NCI-H187 (cell line): ENCODE measurements at places on chromosomes 5 and 9.

DNA sequence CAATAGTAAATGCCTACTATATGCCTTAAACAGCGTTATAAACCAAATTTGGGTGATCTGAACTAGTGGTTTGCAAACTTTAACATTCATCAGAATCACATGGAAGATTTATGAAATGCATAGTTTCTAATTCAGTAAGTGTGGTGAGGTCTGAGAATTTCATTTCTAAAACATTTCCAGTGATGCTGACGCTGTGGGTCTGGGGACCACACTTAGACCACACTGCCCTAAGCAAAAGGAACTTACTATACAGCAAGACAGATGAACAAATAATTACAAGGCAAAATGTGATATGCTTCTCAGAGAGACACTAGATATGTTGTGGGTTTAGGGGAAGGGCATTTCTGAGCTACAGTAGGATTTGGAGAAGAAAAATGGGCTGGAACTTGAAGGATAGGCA lies 72.6 kb downstream of the OXCT1 start:
- DNase-seq = no peak

DNA sequence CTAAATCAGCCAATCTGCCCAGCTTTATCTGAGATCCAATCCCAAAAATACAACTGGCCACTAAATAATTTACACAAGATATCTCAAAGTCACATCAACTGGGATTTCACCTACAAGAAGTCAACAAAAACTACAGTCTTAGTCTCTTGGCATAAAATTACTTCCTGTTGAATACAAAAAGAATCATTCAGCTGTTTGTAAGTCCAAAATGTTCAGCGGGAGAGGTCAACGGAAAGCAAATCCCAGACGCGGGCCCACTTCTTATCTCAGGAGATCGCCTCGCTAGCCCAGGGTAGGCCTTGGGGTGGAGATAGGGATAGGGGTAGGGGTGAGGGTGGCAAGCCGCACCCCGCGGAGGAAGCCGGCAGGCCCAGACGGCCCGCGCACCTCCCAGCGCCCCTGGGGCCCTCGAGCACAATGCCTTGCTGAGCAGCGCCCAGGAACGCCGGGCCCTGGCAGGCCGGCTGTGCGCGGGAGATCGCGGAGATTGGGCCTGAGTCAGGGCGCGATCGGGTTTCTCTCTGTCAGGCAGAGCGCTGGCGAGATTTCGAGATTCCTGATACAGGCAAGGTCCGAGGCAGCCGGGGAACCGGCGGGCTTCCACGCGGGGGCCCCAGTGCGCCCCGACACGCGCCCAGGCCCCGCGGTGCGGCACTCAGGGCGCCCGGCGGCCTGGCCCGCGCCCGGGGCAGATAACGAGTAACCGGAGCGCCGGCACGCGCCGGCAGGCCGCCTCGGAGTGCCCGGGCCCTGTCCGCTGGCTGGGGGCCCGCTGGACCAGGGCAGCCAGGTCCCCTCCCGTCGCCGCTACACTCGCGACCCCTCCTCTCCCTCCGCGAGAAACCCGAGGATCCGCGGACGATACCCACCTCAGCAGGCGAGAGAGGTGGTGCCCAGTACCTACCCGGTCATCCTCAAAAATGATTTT lies 601 bp downstream of the HINT1 start:
- DNase-seq = no peak

DNA sequence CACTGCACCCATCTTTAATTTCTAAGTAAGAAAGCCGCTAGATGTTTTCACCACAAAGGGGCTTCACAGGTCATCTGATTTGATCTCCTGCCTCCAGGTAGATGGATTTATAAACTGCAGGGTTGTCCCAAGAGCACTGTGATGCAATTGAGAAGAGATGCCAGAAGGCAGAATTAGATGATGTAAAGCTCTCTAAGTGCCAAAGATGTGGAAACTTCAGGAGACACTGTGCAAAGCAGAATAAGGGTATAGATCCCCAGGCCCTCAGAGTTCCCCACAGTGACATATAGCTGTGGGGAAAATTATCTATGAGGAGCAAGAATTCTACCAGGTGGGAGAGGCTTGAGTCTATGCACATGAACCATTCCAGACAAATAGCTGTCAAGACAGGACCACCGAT lies 90.5 kb downstream of the FSTL4 start:
- no peak for DNase-seq

DNA sequence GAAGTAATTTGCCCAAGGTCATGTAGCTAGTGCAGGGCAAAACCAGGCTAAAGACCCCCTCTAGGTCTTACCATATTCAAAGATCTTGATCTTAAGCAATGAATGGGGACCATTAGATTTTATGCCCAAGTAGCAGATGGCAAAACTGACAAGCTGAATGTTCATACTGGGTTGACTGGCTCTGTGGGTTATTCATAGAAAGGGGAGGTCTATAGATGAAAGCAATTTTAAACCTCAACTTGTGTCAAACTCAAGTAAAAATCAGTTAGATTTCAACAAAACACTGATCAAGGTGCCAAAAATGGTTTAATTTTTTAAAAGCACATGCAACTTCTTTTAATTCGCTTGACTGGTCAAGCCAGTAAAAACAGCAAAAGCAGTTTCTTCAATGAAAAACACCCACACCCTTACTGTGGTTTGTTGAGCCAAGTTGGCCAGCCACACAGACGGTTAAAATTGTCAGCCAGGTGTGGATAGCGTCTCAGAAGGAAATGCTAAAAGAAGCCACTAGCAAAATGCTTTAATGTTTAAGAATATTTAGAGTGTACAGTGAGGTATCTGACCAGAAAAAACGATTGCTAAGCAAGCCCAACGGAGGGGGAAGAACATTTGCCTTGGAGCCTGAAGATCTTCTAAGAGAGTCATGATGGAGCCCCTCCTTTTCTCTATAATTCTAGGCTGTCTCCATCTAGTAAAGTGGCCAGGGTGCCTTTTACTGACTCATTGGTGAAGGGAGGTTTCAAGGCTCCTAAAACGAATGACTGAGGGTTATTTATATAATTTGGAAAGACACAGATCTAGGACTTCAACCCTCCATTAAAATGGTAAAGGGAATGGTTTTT lies 539.6 kb upstream of the CLINT1 start:
- no peak for DNase-seq

DNA sequence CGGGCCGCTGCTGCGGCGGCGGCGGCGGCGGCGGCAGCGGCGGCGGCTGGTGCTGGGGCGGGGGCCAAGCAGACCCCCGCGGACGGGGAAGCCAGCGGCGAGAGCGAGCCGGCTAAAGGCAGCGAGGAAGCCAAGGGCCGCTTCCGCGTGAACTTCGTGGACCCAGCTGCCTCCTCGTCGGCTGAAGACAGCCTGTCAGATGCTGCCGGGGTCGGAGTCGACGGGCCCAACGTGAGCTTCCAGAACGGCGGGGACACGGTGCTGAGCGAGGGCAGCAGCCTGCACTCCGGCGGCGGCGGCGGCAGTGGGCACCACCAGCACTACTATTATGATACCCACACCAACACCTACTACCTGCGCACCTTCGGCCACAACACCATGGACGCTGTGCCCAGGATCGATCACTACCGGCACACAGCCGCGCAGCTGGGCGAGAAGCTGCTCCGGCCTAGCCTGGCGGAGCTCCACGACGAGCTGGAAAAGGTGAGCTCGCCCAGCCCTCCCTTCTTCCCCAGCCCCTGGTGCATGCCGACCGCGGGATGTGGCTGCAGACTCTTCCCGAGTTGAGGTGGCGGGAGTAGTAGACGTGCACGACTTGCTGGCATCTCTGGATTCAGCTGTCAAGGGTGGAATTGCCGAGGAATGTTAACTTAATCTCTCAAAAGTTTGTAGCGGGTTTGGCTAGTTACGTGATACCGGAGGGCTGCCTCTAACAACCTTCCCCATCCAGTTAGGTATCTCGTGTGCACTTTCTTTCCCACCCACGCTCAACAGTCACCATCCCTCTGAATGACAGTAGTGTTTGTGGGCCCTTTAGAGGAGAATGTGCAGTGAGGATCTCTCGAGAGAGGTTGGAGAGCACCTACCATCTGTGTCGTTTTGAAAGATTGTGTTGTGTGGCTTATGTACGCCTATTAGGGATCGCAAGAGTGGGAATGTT lies 932 bp downstream of the SLC12A2 start:
- no peak for DNase-seq

- DNase-seq = no peak
These were observed 356.5 kb downstream of the CTNND2 start for GRCh38 chr5:11547730-11548129.

GRCh38 chr5:176784218-176785165 lies 25.9 kb upstream of the UNC5A start:
- DNase-seq = no peak

GRCh38 chr5:129367883-129368282 lies 92.2 kb upstream of the ADAMTS19 start:
- DNase-seq = no peak

DNA sequence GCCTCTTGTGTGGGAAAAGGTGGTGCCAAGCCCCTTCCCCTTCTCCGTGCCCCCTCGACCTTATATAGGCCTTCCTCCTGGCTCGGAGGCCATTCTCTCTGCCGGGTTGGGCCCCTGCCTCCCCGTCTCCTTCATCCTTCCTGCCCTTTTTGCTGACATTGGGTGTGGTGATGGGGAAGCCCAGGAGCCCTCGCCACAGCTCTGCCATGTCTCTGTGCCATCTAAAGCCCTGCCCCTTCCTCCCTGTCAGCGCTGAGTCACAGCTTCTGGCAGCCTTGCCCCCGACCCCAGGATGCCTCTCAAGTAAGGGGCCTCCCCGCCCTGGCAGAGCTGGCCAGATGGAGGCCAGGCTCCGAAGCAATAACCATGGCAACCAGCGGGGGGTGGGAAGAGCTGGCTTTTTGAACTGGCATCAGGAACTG lies 30.4 kb downstream of the JADE2 start:
- DNase-seq = no peak

GRCh38 chr5:107624235-107624634 lies 46.5 kb downstream of the EFNA5 start:
- DNase-seq = no peak

GRCh38 chr9:93234600-93234999 lies 50.7 kb downstream of the WNK2 start:
- DNase-seq = no peak

- DNase-seq = no peak
These were observed 36.0 kb upstream of the BARHL1 start for GRCh38 chr9:132546148-132547051.

GRCh38 chr9:132602207-132602606 lies 19.8 kb downstream of the BARHL1 start:
- no peak for DNase-seq

DNA sequence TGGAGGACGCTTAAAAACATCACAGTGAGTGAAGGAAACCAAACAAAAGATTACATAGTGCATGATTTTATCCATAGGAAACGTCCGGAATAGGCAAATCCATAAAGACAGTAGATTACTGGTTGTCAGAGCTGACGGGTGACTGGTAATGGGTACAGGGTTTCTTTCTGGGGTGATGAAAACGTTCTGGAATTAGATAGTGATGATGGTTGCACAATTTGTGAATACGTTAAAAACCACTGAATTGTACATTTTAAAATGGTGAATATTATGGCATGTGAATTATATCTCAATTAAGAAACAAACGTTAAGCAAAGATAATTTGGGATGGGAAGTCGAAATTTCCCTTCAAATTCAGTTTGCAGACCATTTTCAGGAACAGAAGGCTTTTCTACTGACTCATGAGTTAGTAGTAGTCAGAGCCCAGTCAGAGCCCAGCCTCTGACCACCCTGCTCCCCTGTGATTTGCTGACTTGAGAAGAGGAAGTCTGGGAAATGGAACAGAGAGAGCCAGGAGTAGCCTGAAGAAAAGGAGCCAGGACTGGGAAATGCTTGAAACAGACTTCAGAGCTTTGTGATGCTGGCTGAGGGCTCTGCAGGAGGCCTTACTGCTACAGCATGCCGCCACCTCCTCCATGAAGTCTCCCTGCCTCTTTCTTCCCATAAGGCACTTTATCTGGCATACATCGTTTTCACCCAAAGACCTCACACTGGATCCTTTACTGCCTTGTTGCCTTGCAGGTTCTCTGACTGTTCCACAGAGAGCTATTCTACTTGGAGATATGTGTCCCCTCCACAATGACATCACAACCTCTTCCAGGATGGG lies 46.4 kb upstream of the CTNNA1 start:
- no peak for DNase-seq

DNA sequence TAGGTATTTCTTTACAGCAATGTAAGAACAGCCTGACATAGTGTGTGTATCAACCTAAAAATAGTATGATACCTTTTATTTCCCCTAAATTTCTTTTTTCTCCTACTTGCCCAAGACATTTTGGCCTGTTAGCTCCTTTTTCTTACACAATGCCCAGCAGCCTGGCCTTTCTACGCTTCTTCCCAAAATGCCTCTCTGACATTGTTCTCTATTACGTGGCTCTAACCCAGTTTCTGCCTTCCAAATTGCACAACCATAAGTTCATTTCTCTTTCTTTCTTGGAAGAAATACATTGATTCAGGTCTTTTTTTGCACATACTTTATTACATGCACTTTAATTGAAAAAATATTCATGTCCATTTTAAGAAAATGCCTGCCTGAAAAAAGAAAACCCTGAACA lies 408.2 kb downstream of the PRR16 start:
- DNase-seq = no peak

DNA sequence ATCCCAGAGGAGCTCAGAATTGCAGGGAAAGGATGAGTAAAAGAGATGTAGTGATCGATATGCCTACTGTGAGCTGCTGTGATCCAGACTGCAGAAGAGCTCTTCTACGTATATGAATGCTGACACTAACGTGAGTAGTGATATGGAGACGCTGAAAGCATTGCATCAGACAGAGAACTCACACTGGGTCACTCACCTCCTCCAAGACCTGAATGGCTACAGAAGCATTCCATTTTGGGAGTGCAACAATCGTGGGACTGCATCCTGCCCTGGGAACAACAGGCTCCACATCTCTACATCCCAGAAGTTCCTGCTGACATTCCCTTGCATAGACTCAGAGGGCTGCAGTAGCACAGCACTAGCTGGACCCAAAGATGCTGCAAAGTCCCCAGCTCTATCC lies 755.9 kb upstream of the MEF2C start:
- no peak for DNase-seq

DNA sequence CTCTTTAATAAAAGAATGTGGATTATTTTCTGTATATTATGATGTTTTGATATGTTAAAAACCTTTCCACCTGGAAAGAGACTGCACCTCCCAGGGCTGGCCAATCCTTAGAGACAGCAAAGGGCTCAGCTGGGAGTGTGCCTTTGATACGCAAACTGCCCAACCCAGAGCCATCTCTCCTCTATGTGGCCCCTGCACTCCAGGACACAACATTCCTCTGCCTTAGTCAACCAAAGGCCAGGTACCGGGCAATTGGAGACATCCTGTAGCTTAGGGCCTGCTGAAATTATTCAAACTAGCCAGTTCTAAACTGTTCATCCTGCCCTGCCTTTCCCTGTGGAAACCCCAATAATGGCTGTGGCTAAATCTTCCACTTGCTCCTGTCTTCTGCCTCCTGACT lies 5.0 kb upstream of the HSPB3 start:
- no peak for DNase-seq
